ENCODE measurements at places on chromosomes 13 and 19.

DNA sequence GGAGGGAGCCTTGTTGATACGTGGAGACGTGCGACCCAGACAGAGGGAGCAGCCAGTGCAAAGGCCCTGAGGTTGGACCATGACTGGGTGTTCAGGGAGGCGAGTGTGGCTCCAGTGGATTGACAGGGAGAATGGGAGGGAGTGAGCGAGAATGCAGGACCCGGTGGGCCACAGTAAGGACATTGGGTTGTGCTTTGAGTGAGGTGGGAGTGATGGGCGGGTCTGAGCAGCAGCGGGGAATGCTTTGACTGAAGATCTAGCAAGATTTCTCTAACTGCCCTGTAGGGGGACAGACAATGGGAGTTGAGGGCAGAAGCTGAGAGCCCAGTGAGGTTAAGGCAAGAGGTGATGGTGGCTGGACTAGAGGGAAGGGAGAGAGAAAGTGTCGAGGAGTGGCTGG, 7.7 kb upstream of the NANOS2 start:
- DNase-seq, result no peak

- no peak for DNase-seq
Measured at GRCh38 chr13:41426047-41426446, 31.3 kb upstream of the RGCC start.

DNA sequence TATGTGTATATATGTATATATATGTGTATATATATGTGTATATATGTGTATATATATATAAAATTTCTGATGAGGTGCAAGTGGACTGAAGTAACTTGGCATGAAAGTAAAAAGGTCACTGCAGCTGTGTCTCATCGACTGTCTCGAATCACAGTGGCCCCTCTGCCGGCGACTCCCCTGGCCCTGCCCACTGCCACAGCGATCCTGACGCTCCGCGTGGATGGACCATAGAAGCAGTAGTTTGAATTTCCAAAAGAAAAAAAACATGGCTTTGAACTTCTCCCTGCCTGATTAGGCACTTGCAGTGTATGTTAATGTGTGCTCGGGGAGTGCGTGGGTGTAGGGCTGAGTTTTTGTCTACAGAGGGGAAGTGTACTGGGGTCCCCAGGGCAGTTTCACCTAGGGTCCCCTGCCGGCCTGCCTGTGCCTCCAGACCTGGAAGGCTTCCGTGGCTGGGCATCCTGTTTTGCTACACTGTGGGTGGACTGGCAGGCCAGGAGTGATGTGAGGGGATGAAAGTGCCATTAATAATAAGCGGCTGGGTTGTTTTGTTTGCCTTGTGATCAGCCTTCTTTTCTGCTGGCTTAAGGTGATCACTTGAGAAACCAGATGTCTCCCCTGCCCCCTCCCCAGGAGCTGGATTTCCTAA, 10.8 kb downstream of the ZIC5 start:
- DNase-seq, result no peak

DNA sequence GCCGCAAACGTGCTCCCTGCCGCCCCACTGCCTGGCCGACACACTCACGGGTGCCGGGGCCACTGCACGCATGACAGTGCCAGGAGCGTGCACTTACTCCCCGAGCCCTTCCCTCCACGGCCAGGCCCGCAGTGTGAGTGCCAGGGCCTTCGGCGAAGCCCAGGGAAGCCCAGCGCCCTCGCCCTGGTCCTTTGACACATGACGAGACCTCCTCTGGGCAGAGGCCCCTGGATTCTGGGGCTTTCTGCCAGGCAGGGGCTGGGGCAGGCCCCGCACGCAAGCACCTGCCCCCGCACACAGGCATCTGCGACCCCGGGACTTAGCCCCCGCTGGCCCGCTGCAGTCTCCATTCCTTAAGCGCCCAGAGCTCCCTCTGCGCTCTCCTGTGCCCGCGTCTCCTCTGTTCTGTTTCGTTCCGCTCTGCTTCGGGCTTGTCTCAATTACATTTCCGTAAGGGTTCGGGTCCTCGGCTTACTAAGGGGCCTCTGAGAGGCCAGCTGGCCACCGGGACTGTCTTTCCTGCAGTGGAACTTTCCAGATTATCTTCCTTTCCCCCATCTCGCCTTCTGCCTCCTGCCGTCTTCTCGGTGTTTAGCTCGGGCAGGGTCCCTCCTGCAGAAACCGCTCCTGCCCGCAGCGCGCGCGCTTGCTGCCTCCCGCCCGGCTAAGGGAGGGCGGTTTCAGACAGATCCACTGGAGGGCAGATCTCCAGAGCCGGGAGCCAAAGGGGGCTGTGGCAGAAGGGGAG, 98.8 kb downstream of the ING1 start:
- no peak for DNase-seq

DNA sequence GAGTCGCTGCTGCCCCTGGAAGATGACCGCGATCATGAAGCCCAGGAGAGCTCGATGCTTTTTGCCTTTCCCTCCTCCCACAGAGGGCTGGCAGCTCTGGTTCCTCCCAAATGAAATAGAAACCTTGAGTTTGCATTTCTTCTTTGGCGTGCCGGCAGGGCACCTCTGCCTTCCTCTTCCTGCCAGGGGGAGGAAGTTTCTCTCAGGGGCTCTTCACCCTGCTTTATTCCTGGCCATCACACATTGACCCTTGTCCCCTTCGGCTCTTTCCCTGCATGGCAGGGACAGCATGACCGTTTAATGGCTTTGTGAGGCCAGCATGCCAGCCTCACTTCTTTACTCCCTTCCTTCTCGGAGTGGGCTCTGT, 47.9 kb downstream of the ACTN4 start:
- peak; percentile 16 for DNase-seq

DNA sequence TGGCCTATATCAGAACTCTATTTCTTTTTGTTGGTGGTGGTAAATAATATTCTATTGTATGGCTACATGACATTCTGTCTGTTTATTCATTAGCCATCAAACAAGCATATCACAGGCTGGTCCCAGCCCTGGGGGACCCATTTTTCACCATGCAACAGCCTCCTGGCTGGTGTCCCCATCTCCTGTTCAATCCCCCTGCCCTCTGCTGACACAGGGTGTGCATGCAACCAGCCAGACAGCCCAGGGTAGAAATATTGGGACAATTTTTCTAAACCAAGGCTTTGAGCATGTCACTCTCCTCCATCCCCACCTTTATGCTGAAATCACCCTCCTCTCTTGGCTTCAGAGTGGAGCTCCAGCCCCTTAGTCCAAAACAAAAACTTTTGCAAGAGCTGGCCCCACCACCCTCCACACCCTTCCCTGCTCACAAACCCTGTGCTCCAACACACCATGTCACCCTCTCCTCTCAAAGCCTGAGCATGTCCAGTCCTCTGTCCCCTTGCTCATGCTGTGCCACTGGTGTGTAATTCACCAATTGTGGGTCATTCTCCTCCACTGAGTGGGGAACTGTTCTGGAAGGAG, 153.0 kb upstream of the UQCRFS1 start:
- no peak for DNase-seq

DNA sequence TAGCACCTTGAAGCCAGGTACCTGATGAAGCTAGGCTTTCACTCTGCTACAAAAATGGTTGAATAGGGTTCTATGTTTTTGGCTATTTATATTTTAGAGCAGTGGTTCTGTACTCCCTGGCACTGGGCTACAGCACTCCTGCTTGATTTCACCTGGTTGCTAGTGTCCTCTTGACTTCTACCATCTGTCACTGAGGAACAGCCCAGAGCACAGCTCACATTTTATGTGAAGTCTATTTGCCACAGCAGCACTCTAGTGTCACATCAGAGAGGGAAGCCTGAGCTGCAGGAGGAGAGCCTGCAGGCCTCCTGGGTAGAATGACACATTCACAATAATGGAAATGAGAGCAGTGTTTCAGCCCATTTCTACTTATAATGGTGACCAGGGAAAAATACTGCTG, 184.2 kb downstream of the ZNF486 start:
- DNase-seq, result no peak

DNA sequence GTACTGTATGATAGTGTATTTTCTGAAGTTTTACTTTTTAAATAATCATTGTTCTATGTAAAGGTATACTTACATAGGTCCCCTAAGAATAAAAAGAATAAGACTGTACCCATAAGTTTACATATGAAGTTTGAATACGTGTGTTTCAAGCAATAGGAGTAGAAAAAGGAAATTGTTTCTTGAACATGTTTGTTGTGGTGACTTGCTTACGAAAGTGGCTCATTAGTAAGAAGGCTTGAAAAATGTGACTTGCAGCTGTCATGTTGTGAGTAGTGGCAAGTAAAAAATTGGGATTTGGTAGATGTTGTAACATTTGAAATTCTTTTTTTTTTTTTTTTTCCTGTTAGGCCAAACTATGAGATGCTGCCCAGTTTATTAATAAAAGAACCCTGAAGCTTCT, 203.3 kb downstream of the LMO7 start:
- no peak for DNase-seq

- DNase-seq, result no peak
Measured at GRCh38 chr19:56170261-56170660, 5.5 kb upstream of the GALP start.

GRCh38 chr13:43079392-43079931, 56.1 kb downstream of the DNAJC15 start:
- DNase-seq, result no peak

- no peak for DNase-seq
Measured at GRCh38 chr19:3369337-3370213, 3.2 kb downstream of the NFIC start.

DNA sequence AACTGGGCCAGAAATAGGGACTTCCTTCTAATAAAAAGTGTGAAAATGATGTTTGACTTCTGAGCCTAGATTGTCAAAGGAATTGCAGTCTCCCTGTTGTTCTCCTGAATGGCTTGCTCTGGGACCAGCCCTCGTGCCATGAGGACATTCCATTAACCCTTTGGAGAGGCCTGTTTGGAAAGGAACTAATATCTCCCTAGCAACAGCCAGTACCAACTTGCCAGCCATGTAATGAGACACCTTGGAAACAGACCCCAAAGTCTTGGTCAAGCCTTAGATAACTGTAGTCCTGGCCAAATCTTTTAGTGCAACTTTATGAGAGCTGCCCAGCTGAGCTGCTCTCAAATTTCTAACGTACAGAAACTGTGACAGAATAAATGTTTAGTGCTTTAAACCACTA, 8.2 kb upstream of the SIAH3 start:
- DNase-seq, result no peak

DNA sequence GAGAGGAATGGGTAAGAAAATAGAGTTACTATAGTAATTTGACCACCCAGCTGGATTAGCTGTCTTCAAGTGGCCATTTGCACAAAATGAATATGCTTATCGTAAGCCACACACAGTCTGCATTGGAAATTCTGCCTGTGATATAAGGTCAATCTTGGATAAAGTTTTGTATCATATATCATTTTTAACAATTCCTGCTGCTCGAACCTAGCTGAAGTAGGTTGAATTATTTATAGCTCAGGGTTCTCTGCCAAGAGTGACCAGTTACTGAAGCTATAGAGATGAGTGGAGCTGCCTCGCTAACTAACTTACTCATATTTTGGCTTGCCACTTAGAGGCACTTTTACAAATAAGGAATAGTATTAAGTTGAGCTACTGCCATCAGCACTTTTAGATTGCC, 220.9 kb downstream of the RGCC start:
- no peak for DNase-seq

DNA sequence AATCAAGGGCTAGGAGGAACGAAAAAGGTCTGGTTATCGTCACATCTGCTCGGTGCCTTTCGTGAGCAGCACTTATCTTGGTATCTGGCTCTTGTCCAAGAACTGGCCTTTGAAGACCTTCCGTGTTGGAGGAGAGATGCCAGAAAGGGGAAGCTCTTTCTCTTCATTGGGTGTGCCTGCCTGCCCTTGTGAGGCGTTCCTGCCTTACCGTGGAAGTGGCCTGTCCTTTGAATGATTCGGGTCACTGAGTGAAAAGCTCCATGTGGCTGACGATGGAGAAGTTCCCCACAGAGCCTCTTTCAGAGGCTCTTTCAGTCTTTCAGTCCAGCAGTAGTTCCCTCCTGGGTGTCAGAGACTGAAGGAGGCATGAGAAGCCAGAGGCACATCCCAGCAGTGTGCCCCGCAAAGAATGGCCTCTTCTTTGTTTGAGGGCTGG, 121.5 kb upstream of the SLC10A2 start:
- DNase-seq, result no peak

- no peak for DNase-seq
Measured at GRCh38 chr19:45569619-45570421, 14.8 kb downstream of the OPA3 start.

GRCh38 chr19:54387991-54388801, 23.5 kb upstream of the LAIR1 start:
- DNase-seq, result peak; percentile 99
